ENCODE measurements at places on chromosomes 11 and 22.

GRCh38 chr11:130118636-130119387, 40.8 kb upstream of the ST14 start:
- peak; percentile 39 for DNase-seq

DNA sequence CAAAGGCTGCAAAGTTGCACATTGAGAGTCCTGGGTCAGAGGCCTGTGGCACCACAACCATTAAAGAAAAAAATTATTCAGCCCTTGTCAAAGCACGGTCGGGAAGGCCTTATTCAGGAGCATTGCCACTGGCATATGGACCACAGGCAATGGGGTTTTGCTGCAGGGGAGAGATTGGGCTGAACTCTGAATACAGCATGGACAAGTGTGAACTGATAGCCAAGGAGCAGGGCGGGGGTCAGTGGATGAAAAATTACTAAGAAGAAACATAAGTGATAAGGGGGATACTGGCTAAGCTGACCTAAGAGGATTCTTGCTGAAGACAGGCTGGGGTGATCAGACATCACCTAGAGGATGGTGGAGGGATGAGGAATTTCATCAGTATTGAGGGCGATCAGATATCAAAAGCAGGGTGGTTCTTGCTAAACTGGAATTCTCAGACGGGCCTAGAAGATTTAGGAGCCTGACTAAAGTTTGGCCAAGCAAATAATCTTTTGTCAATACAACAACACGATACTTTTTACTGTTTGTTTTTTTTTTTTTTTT, 3.3 kb upstream of the DGCR8 start:
- no peak for DNase-seq

DNA sequence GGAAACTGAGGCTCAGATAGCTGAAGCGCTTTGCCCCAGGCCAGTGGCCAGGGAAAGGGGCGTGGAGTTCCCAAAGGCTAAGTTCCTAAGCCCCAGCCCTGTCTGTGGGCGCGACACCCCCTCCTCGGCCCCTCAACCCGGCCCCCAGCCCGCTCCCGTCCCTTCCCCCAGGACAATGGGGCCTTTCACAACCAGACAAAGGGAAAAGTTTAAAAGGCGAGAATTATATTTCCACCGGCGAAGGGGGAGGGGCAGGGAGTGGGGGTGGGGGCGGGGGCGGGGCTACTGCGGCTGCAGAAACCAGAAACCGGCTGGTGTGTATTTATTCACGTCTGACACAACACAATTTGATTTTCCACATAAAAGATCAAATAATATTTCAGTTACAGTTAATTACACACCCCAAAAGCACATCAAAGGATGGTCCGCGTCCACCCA, 192.1 kb downstream of the MN1 start:
- no peak for DNase-seq

DNA sequence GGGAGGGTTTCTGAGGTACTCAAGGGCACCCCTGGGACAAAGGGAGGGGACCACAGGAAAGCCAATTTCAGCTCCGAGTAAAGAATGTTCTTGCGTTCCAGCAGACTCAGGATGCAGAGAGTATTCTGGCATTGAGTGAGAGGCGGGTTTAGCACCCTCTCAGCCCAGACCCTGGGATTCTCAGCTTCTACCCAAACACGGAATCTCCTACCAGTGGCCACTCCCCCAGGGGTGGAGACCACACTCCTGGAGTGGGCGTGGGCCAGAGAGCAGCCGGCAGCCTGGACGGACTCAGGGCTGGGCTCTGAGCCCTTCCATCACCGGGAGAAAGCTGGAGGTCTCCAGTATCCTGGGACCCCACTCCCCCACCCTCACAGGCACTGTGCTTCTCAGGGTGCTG, 26.1 kb upstream of the TTLL12 start:
- no peak for DNase-seq

DNA sequence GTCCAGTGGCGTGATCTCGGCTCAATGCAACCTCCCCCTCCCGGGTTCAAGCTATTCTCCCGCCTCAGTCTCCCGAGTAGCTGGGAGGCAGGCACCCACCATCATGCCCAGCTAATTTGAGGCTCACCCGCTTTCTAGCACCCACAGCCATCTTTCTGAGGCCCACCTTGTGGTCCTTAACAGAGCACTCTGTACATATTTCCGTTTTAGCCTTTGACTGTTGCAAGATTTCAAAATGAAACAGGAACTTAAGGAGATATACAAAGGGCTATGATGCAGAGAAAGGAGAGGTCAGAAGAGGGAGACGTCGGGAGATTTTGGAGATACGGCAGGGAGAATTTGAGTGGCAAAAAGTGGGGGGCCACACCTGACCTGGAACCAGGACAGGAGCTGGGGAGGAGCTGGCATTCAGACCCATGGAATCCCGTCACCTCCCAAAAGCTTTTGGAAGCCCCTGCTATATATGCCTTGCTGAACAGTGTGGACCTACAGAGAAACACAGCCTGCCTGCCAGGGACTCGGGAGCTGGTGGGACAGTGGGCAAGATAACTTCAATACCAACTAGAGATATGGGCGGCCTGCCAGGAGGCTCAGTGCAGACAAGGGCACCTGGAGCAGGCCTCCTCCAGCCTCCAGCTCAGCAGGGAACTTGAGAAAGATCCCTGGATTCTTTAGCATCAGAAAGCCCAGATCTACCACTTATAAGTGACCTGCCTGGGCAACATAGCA, 8.0 kb upstream of the CLCF1 start:
- DNase-seq: no peak

- no peak for DNase-seq
Observed at GRCh38 chr22:44031158-44031952, 7.3 kb downstream of the PARVB start.

GRCh38 chr11:45267652-45268299, 18.4 kb downstream of the SYT13 start:
- no peak for DNase-seq
